ENCODE measurements at places on chromosomes 16 and 17.

- DNase-seq, result no peak
- no peak overlapping the region for H3K4me3 ChIP-seq
- no peaks in the 10 kb centered on the region for H3K4me1 ChIP-seq
- H3K27me3 ChIP-seq, result no peaks in the 10 kb centered on the region
- H3K27ac ChIP-seq, result no peak overlapping the region
Measured at GRCh38 chr16:52874042-52874441, 178.7 kb downstream of the CHD9NB start.

GRCh38 chr17:82984751-82985427, 94.5 kb upstream of the METRNL start:
- H3K27me3 ChIP-seq, result no peaks in the 10 kb centered on the region
- H3K36me3 ChIP-seq, result no peaks in the 10 kb centered on the region
- DNase-seq, result peak; percentile 19
- H3K4me1 ChIP-seq, result no peaks in the 10 kb centered on the region

DNA sequence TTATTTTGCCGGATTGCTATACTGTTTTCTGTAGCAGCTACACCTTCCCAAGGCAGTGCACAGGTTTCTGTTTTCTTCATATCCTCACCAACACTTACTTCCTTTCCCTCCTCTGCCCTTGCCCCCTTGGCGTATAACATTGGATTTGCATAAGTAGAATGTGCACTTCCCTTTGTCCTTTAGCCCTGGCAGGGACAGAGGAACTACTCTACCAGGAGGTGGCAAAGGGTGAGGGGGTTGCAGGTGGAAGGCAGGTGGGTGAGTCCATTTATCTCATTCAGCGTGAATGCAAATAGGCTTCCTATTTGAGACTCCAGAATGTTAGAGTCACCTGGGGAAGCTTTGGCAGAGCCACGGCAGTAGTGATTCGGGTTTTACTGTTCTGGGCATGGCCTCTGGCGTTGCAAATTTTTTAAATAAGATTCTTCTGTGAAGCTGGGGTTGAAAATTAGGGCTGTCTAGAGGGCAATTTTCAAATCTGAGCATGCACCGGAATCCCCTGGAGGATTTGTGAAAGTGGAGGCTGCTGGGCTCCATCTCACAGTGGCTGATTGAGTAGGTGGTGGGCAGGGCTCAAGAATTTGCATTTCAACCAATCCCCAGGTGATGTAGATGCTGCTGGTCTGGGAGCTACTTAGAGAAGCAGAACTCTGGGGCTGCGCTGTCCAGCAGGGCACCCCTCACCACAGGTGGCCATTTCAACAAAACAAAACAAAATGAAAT, 84.7 kb downstream of the PLCG2 start:
- H3K4me3 ChIP-seq, result no peak overlapping the region
- H3K4me1 ChIP-seq, result no peaks in the 10 kb centered on the region
- no peak overlapping the region for H3K27ac ChIP-seq

DNA sequence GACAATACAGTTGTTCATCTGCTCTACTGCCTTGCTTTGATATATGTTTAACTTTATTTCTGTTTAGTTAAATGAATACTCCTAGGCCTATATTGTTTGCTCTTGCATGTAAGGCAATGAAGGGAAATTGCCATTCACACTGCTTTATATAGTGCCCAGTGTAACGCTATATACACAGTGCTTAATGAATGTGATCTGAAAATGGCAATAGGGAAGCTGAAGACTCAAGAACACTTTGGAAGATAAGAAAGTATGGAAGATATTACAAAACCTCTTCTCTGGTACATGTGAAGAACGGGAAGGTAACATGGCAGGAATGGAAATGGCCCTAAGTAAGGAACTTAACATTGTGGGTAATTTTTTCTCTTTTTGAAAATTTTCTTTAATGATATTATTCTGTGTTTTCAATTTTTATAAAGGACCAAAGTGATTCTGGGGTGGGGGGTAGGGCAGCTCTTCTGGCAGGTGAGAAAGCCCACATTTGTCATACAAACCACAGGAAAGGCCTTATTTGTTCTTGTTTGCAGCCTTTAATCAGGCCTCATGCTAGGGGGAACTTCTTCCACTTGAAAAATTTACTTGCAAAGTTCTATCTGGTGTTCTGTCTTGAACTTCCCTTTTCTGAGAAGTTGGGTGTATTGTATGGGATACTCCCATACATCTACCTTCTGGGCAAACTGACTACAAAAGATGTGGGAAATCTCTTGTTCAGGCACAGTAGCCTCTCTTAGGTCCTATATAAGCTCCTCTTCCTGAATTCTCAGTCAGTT, 100.8 kb upstream of the CORO6 start:
- H3K27me3 ChIP-seq, result no peaks in the 10 kb centered on the region
- H3K4me1 ChIP-seq, result peaks cover 16% of the 10 kb centered on the region
- H3K27ac ChIP-seq, result no peak overlapping the region
- no peak overlapping the region for H3K4me3 ChIP-seq
- no peaks in the 10 kb centered on the region for H3K36me3 ChIP-seq

DNA sequence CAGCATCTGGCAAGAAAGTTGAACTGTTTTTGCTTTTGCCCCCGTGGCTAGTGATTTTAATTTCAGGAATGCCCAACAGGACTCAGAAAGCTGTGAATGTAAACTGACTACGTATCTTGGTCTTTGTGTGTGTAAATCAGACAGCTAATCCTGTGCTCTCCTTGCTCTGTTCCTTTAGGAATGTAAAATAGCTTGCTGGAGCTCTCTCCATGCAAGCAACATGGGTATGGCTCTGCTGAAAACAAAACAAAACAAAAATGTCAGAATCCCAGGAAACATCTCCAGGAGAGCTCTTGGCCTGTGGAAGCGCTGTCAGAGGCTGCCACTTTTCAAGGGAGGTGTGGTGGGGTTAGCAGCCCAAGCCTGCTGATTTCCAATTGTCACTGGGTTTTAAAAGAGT, 161.8 kb upstream of the NOG start:
- no peaks in the 10 kb centered on the region for H3K36me3 ChIP-seq
- no peaks in the 10 kb centered on the region for H3K4me1 ChIP-seq
- DNase-seq, result no peak
- H3K27ac ChIP-seq, result no peak overlapping the region
- peaks cover 76% of the 10 kb centered on the region for H3K27me3 ChIP-seq
- H3K4me3 ChIP-seq, result no peak overlapping the region

DNA sequence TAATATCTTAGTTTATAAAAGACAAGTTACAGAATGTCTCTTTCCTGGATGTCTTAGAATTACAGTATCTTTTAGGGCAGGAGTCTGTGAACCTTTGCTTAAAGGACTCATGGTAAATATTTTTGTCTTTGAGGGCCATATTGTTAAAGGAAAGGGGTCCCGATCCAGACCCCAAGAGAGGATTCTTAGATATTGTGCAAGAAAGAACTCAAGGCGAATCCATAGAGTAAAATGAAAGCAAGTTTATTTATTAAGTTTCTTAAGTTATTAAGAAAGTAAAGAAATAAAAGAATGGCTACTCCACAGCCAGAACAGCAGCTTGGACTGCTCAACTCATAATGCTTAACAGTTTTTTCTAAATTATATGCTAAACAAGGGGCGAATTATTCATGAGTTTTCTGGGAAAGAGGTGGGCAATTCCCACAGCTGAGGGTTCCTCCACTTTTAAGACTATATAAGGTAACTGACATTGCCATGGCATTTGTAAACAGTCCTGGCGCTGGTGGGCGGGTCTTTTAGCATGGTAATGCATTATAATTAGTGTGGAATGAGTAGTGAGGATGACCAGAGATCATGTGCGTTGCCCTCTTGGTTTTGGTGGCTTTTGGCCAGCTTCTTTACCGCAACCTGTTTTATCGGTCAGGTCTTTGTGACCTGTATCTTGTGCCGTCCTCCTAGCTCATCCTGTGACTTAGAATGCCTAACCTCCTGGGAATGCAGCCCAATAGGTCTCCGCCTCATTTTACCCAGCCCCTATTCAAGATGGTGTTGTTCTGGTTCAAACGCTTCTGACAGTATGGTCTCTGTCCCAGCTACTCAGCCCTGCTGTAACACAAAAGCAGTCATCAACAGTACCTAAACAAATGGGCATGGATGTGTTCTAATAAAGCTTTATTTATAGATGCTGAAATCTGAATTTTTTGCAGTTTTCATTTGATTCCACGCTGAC, 53.2 kb downstream of the BMERB1 start:
- DNase-seq, result no peak
- H3K4me3 ChIP-seq, result no peak overlapping the region
- H3K27ac ChIP-seq, result no peak overlapping the region
- no peaks in the 10 kb centered on the region for H3K27me3 ChIP-seq
- no peaks in the 10 kb centered on the region for H3K36me3 ChIP-seq

DNA sequence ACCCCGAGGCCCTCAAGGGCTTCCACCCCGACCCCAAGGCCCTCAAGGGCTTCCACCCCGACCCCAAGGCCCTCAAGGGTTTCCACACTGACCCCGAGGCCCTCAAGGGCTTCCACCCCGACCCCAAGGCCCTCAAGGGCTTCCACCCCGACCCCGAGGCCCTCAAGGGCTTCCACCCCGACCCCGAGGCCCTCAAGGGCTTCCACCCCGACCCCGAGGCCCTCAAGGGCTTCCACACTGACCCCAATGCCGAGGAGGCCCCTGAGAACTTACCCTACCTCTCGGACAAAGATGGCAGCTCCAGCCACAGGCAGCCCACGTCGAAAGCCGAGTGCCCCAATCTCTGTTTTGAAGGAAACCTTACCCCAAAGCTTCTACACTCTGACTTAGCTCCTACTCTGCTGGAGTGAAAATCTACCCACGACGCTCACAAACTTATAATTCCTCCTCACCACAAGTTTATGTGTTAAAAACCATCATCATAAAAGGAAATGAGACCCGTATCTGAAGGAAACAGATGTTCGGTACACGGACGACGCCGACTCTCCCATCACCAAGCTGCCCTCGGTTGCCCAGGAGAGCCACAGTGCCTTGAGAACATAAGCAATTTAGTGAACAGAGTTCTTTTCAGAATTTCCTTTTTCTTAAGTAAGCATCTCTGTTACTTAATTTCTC, 61.2 kb upstream of the RPH3AL start:
- no peak overlapping the region for H3K4me3 ChIP-seq
- H3K4me1 ChIP-seq, result peaks cover 4% of the 10 kb centered on the region
- H3K27ac ChIP-seq, result no peak overlapping the region
- DNase-seq, result no peak
- no peaks in the 10 kb centered on the region for H3K36me3 ChIP-seq
